B cell (primary cell): ENCODE measurements at places on chromosomes 5 and 9.

DNA sequence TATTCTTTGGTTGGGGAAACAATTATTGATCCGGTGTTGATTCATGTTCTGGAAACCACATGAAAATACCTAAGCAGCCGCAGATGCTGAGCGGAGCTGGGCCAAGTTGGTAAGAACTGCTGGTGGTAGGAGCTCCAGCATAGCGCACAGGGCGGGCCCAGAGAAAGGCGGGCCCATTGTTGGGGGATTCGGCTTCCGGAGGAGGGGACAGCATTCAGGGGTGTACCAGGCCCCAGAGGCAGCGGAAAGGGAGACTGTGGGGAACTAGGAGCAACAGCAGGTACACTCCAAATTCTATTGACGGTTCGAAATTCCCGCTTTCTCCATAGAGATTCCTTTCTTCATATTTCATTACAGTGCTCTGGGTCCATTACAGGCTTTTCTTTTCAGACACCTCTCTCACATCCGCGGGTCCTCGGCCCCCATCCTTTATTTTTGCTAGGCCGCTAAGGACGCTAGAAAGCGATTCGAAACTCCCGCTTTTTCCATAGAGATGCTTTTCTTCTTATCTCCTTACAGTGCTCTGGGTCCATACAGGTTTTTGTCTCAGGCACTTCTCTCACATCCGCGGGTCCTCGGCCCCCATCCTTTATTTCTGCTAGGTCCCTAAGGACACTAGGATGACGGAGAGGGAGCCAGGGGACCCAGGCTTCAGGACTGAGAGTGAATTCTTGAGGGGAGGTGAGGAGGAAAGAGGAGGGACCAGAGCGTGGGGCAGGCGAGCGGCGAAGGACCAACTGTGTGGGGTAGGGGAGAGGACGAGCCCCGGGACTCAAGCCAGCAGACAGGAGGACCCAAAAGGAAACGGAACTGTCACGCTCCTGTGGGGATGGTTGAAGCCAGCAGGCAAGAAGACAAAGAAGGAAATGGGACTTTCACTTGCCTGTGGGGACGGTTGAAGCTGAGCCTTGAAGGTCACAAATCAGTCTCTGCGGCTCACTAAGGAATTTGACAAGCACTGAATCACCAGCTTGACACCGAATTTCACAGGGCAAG is at the start of gene CCDC152:
TSS of gene CCDC152 (plus strand) at position 213 of the 996 bp plus-strand sequence. CDS start 2,304 bp downstream, outside the sequence.
- DNase-seq: peak; percentile 50

- no peak for DNase-seq
Measured at GRCh38 chr5:62732677-62733121, 154.1 kb downstream of the LRRC70 start.

DNA sequence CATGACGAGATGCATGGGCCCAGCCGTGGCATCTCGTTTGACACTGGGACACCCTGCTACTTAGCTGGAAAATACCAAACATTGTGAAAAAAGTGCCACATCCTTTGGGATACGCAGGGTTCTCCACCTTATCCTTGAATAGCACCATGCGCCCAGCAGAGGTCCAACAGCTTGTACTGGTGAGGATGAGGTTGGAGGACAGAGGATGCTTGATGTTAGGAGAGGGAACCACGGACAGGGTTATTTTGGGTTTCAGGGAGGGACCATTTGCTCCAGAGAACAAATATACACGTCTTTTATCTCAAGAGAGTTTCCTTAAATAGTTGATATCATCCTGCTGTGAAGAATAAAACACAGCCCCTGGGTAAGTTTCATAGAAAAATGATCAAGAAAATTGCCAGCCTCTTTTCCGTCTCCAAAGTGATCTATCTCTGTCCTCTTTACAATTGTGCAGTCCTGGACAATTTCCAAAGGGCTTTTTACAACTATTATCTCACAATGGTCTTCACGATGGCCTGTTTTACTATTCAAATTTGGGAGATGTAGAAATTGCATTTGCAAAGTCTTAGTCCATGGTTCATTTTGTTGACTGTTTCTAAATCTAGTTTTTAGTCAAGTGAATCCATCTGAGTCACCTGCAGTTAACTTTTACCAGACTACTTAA is 19.9 kb upstream of the FRRS1L start:
- no peak for DNase-seq

- no peak for DNase-seq
Measured at GRCh38 chr9:85041466-85042137, 372.1 kb downstream of the NTRK2 start.

GRCh38 chr5:87997662-87998061 is 271.0 kb downstream of the TMEM161B start:
- DNase-seq: no peak

- no peak for DNase-seq
Measured at GRCh38 chr9:128892221-128892921, 10.4 kb downstream of the LRRC8A start.

GRCh38 chr5:1110307-1111240 is 1.3 kb downstream of the SLC12A7 start:
- DNase-seq: no peak

DNA sequence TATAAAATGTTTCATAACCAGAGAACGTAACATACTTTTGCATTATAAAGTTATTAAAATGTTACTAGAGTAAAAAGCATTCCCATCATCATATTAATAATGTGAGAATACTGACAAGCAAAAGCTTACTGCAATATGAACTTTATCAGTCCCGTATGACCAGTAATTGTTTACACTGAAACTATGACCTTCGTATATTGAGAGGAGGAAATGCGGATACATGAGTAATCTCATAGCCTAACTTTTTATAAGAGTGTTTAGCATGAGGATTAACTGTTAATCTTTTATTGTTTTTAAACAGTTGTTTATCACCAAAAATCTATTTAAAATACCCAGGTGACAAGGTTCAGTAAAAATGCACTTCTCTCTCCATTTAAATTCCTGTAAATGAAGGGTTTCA is 272.4 kb downstream of the SLF1 start:
- no peak for DNase-seq

GRCh38 chr5:180047667-180048066 is 23.9 kb downstream of the RNF130 start:
- no peak for DNase-seq

- DNase-seq: peak; percentile 53
Measured at GRCh38 chr5:73215891-73216610, 43.1 kb downstream of the TMEM174 start.

- no peak for DNase-seq
Measured at GRCh38 chr9:136021872-136022681, 60.9 kb upstream of the UBAC1 start.

DNA sequence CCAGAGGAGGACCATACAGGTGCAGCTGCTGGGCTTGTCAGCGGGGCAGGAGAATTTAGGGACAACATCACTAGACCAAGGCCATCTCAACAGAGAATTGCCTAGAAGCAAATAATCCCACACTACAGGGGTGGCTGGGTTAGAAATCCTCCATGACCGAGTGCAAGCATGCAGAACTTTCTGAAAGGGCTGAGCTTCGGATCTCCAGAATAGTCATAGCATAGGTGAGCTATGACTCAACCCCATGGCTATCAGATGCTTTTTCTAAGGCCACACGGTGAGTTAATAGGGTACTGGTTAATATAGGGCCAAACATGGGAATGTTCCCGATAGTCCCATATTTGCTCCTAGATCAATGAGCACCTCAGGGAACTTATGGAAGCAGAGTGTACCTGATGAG is 4.2 kb downstream of the KCNIP1 start:
- no peak for DNase-seq

DNA sequence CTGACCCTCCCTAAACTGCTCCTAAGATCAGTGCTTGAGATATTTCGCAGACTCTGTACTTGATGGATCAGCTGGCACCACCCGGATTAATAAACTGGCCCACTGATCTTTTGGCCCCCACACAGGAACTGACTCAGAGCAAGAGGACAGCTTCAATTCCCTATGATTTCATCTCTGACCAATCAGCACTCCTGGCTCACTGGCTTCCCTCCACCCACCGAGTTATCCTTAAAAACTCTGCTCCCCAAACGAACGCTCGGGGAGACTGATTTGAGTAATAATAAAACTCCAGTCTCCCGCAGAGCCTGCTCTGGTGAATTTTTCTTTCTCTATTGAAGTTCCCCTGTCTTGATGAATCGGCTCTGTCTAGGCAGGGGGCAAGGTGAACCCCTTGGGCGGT is 36.5 kb upstream of the CD180 start:
- DNase-seq: no peak

- DNase-seq: no peak
Measured at GRCh38 chr5:3597167-3598007, 1.8 kb downstream of the IRX1 start.

DNA sequence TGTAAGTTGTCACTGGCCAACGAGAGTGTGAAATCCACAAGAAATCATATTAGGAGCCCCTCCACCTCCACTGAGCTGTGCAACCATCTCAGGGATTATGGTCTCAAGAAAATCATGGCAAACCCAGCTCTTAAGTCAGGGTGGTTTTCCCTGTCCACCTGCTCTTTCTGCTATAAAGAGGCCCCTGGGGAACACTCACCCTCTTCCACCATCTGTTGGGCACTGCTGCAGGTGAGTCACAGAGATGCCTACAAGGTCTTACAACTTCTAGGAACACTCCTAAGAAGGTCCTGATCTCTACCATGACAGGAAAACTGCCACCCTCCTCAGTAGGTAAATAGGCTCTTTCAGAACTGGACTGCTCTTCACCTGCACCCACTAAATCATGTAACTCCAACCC is 61.8 kb downstream of the DRD1 start:
- DNase-seq: no peak

GRCh38 chr5:83487155-83487554 is 15.6 kb downstream of the VCAN start:
- DNase-seq: no peak

DNA sequence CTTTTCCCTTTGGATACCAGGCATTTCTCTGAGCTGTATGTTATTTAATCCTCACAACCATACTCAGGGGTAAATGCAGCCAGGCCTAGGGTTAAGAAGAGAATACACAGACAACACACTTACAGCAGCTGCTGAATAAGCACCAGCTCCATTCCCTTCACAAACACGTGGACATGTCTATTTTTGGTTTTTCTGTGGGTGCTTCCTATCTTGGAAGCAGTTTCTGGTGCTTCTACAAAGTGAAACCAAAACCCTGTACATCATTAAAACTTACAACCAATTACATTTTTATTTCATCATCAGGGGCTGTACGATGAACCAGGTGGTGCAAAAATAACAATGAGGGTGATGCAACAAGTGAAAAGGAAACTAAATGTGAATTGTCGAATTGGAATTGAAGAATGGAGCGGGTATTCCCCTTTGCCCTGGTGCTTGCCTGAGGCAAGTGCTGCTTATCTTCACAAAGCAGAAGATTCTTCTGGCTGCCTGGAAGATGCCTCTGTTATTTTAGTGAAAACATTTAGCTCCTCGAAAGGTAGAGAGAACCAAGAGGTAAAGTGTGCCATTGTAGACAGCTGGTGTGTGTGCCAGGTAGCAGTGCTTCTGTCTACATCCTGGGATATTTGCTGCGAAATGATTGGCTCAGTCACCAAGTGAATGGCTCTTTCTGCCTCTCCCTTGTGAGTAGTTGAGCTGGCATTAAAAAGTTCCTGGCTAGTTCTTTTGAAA is 18.6 kb upstream of the IFNB1 start:
- DNase-seq: peak; percentile 60

GRCh38 chr9:109192732-109193361 is 25.8 kb upstream of the FRRS1L start:
- no peak for DNase-seq

DNA sequence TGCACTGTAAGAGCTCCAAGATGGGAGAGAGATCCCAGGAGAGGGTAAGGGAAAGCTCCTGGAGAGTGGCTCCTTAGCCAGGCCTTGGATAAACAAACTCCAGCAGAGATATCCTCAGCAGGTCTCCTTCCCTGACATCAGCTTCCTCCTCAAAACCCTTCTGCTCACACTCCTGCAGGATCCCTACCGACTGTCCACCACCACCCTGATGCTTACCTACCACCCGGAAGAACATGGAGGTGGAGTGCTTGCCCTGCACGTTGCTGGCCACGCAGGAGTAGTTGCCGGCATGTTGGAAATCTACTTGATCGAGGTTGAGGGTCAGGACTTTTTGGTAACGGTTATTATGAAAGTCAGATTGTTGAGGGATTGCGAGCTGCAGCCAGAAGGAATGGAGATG is 9.3 kb downstream of the CSF1R start:
- no peak for DNase-seq

DNA sequence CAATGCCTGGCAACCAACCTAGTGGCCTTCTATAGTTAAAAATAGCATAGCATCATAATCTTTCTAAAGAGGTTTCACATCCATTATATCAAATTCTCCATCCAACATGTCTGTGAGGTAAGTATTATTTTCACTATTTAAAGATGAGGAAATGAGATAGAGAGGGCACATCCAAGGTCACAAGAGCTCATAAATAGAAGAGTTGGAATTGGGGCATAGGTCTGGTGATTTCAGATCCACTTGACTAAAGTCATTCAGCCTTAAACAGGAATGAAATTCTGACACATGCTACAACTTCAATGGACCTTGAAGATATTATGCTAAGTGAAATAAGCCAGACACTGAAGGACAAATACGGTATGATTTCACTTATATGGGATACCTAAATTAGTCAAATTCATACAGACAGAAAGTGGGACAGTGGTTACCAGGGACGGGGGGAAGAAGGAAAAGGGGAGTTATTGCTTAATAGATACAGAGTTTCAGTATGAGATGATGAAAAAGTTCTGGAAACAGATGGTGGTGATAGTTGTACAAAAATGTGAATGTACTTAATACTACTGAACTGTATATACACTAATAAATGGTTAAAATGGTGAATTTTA is 259.6 kb upstream of the NR4A3 start:
- no peak for DNase-seq

DNA sequence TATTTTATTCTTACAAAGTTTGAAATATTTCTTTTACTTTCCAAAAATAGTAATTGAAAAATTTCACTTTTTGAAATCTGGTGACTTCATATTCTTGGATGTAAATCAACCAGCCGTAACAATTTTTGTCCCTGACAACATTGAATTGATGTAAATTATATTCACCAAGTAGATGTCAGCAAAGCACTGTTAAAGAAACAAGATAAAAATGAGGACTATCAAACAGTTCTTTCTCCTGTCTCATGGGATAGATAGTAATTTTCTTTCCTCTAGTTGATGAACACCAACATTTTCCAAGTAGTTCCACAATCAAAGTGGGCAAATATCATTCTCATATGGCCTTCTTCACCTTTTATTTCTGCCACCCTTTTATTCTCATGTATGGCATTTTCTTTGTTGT is 1461.9 kb downstream of the MAT2B start:
- DNase-seq: no peak

DNA sequence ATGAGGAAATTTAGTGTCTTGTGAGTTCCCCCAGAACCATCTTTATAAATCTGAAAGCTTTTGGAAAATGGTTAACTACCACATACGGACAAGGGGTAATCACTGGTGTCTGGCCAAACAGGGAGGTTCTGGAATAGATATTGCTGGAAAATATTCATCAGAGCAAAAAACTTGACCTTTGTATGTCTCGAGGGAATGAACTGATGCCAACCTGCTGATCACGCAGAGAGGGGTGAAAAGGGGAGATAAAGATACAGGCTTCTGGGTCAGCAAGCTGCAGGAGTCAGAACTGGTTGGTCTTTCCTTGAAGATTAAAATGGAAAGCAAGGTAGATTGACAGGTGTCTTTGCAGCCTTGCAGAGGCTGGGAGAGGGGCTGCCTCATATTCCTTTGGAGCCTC is 35.5 kb downstream of the PSAT1 start:
- DNase-seq: no peak

GRCh38 chr9:3191715-3192114 is 334.1 kb downstream of the RFX3 start:
- no peak for DNase-seq
